ENCODE measurements at places on chromosomes 16 and 17.
A peak's percentile ranks its signal among the peaks of the same experiment; 100 is the strongest.

DNA sequence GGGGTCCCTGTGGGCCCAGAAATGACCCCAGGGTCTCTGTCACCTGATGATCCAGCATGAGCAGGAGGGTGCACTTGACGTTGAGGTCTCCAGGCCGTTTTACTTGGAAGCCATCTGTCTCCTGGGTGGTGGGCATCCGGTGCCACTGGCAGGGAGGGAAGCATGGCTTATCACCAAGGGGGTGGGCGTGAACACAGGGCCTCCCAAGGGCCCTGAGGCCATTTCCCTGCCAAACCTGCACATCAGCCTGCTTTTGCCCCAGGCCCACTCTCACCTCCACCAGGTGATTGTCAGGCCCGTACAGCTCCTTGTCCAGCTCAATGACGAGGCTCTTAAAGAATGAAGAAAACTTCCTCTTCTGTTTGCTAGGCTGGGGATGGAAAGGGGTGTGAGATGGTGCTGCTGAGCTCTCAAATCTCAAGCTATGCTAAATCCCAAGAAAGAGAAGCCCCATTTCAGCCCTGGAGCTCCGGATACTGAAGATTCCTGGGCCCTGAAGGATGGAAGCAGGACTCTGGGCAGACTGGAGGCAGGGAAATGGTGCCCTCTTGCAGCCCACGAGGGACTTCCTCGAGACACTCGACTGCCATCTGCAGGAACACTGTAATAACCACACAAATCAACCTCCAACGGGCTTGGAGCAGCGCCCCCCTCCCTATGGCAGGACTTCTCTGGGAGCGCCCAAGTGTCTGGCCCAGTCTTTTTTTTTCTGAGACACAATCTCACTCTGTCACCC, 7.1 kb upstream of the FTSJ3 start:
- peak; percentile 60 for DNase-seq

- no peak for DNase-seq
These were observed 113.8 kb downstream of the SLC39A11 start for GRCh38 chr17:72978593-72979218.

- DNase-seq: no peak
These were observed 44.5 kb downstream of the LITAF start for GRCh38 chr16:11542069-11542744.

DNA sequence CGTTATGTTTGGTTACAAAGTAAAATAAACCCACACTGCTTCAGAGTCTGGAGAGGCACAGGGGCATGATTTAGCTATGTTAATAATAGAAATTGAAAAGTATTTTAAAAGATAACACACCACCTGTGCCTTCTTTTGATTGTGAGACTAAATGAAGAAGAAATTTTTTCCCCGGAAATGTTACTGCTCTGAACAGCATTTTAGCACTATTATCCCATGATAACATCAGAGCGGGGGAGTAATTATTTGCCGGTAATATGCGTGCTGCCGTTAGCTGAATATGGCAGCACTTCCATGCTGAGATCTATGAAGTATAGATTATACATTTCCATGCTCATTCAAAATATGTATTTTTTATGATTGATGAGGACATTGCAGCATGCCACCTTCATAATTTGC, 500.2 kb upstream of the HSBP1 start:
- DNase-seq: no peak

DNA sequence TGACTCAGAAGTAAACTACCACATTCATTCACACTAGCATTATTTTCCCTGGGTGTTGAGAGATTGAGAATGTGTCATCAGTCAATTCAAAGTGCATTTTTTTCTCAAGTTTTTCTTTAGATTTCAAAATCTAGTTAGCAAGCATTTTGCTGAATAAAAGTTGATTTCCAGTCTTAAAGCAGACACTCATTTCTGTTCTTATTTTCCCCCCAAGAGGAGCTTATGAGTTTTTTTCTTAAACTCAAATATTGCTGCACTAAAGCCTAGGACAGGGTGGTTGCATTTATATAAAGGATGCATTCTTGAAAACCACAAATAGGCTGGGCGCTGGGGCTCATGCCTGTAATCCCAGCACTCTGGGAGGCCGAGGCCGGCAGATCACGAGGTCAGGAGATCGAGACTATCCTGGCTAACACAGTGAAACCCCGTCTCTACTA, 15.3 kb downstream of the CDH3 start:
- no peak for DNase-seq

- DNase-seq: peak; percentile 62
These were observed 14.9 kb upstream of the CBFB start for GRCh38 chr16:67013823-67014633.

GRCh38 chr16:1744338-1744840, 27.0 kb downstream of the NME3 start:
- no peak for DNase-seq

- DNase-seq: no peak
These were observed 3.6 kb upstream of the SLC13A5 start for GRCh38 chr17:6716736-6717135.

GRCh38 chr16:16100631-16101030, 122.7 kb downstream of the ABCC6 start:
- no peak for DNase-seq

DNA sequence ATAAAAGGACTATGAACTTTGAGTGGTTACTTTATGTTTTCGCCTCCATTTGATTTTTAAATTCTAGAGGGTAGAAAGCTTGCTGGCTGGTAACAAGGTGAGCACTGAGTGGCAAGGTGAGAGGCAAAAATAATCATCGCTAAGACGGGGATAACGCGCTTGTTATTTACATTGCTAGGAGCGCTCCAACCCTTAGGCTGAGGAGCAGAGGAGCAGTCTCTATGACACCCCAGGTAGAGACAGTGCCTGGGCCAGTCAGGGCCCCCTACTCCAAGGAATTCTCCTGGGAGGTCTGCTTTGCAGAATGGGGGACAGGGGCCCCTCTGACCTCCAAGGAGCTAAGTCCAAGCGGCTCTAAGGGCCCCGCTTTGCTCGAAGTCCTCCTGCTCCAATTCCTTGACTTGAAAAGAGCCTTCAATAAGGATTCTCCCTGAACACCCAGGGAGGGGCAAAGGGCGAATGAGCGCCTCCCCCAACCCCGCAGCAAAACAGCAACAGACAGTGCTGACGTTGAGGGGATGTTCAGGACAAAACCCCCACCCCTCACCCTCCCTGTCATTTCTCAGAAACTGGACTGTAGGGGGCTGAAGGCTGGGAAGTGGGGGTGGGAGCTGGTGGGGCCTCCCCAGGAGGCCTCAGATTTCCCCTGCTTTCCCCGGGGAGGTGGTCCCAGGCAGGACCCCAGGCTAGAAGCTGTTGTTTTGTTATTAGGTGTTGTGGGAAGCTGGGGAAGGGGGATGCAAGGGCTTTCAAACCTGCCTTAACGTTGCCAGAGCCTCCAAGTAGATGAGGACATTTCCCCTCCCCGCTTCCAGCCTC, 10.2 kb upstream of the FOXF1 start:
- DNase-seq: no peak

DNA sequence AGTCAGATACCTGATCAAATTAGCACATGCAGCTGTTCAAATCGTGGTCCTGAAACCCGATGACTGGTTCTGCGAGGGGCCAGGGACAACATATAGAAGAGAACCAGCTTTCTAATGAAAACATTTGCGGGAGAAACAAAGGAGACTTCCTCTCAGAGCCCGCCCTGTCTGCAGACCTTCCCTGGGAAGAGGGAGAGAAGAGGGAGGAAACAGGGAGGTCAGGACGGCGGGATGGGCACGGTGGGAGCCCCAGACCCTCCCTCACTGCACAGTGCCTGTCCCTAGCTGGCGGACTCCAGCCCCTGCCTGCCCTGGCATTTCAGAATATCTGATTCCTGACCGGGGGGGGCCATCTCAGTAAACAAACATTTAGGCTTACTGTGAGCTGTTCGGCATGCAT, 317.3 kb downstream of the FOXL1 start:
- DNase-seq: no peak

- DNase-seq: no peak
These were observed 27.6 kb downstream of the RMI2 start for GRCh38 chr16:11372829-11373306.

GRCh38 chr16:46954562-46954961, 18.9 kb downstream of the DNAJA2 start:
- DNase-seq: no peak

- no peak for DNase-seq
These were observed 408.7 kb upstream of the TNRC6C start for GRCh38 chr17:77549726-77550366.

GRCh38 chr16:86901483-86901882, 323.1 kb downstream of the FOXL1 start:
- DNase-seq: no peak

GRCh38 chr16:70746040-70746707, 54.8 kb downstream of the VAC14 start:
- no peak for DNase-seq

- DNase-seq: no peak
These were observed 64.6 kb downstream of the USP32 start for GRCh38 chr17:60327134-60327900.

GRCh38 chr16:85420501-85421337, 192.4 kb upstream of the GSE1 start:
- peak; percentile 74 for DNase-seq

DNA sequence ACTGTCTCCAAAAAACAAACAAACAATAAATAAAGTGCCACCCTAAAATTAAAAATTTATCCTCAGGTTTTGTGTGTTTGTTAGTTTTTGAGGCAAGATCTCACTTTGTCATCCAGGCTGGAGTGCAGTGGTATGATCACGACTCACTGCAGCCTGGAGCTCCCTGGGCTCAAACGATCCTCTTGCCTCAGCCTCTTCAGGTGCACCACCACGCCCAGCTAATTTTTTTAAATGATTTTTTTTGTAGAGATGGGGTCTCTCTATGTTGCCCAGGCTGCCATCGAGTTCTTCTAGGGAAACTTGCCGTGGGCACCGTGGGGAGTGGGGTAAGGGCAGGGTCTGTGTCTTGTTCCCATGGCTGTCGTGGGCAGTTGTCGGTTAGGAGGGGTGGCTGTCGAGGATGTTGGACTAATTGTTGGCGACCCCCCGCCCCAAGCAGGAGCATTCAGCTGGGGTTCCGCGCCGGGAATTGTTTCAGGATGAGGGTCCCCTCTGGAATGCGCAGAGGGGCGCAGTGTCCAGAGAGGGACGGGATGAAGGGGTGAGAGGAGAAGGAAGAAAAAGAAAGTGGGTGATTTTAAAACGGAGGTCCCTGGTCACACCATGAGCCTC, 1.1 kb upstream of the RNF213 start:
- no peak for DNase-seq

DNA sequence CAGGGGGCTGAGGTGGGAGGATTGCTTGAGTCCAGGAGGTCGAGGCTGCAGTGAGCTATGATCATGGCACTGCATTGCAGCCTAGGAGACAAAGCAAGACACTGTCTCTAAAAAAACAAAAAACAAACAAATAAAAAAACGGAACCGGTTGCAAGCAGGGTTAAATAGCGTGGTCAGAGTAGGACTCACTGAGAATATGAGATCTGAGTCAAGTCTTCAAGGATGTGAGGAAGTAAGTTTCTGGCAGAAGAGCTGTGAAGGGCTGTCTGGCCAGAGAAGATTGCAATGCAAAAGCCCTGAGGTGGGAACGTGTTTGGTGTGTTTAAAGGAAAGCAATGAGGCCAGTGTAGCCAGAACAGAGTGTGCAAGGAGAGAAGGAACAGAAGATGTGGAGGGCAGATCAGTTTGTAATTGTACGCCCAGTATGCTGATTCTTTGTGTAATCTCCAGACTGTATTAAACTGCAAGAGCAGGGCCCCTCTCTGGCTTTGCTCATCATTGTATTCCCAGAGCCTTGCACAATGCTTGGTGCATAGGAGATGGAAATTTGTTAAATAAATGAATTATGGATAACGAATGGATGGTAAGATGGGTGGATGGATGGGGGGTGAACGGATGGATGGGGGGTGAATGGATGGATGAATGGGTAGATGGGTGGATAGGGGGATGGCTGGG, 6.3 kb downstream of the G6PC1 start:
- DNase-seq: no peak

GRCh38 chr17:80224683-80225082, 4.5 kb downstream of the SLC26A11 start:
- no peak for DNase-seq

GRCh38 chr17:13047011-13047606, 29.3 kb upstream of the ELAC2 start:
- no peak for DNase-seq

GRCh38 chr16:54140057-54140787, 146.4 kb downstream of the IRX3 start:
- no peak for DNase-seq

DNA sequence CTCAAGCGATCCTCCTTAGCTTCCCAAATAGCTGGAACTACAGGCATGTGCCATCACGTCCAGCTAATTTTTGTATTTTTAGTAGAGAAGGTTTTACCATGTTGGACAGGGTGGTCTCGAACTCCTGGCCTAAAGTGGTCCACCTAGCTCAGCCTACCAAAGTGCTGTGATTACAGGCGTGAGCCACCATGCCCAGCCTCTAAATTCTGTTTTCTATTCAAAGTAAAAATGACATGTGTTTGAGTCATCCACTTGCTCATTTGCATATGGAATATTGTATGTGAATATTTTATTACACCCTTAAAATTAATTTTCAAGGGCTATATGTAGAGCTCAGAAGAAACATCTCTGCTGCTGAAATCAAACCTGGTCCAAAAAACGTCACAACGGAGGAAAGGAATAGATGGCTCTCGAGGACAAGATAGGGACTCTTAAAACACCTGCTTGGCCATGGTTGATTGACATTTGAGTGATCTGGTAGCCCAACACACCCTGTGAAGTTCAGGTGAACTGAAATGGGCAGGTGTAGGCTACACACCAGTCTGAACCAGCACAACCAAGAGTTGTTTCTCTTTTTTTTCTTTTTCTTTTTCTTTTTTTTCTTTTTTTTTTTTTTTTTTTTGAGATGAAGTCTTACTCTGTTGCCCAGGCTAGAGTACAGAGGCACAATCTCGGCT, 51.1 kb downstream of the SF3B3 start:
- no peak for DNase-seq

- DNase-seq: no peak
These were observed 39.2 kb downstream of the IFT140 start for GRCh38 chr16:1572673-1573072.

- no peak for DNase-seq
These were observed 331.5 kb downstream of the HAPSTR1 start for GRCh38 chr16:9422762-9423513.

GRCh38 chr17:48244121-48244711, 136.7 kb downstream of the SNX11 start:
- no peak for DNase-seq

- DNase-seq: no peak
These were observed 14.5 kb downstream of the CBFB start for GRCh38 chr16:67043420-67043819.
